ENCODE measurements at places on chromosomes 16 and 17.

DNA sequence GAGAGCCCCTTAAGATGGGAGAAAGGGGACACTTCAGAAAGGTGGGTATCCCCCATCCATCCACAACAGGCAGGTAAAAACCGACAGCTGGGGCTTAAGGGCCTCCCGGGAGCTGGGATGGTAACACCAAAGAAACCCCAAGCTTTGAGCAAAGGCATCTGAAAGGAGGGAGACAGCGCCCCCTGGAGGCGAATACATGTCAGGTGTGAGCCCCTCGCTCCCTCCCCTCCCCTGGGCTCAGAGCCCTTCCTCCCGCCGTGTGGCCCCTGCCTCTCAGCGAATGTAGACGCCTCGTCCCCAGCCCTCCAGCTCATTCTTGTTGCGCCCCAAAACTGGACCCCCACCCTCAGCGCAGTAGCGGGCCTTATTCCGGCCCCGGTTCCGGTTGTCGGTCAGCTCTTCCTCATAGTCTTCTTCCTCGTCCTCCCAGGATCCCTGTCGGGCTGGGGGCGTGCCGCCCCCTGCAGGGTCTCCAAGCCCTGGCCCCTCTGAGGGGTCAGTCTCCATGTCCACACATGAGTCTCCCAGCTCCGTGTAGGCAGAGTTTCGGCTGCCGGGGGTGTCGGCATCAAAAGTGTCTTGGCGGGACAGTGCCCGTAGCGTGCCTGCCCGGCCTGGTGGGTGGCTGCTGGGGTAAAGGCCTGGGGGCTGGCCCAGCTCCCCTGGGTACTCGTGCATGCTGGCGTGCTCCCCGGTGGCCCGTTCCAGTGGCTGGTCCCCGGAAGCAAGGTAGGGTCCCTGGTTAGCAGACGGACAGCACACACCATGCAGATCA is 9.1 kb upstream of the ARL5C start:
- DNase-seq, result peak; percentile 76

DNA sequence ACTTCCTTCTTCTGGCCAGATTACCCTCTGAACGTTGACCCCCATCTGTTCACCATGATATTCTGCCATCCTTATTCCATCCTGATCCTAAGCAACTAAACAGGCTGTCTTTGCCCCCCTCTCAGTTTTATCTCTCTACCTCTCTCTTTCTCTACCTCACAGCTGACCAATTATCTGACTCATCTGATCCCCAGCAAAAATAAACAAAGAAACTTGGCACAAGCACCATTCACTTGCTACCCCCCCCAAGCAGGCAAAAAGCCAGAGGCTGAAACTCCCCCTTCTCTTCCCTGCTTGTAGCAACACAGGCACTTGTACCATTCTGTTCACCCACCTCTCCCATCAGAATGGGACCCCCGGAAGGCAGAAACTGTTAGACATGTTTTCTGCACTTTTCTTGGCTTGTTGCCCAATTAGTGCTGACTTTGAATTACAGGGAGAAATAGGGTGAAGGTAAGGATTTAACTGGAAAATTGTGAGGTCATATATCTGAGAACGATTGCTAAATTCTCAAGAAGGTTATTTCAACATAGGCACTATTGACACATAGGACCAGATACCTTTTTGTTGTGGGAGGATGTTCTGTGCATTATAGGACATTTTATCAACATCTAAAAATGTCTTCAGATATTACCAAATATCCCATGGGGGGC is 163.2 kb downstream of the TOX3 start:
- DNase-seq, result no peak

GRCh38 chr17:8900626-8901585 is 33.4 kb upstream of the PIK3R6 start:
- no peak for DNase-seq

- DNase-seq, result no peak
Observed at GRCh38 chr17:54860617-54861470, 39.8 kb upstream of the TOM1L1 start.
